IPS-NIHi11 (cell line): ENCODE measurements at places on chromosomes 4 and X.
A peak's percentile ranks its signal among the peaks of the same experiment; 100 is the strongest.

DNA sequence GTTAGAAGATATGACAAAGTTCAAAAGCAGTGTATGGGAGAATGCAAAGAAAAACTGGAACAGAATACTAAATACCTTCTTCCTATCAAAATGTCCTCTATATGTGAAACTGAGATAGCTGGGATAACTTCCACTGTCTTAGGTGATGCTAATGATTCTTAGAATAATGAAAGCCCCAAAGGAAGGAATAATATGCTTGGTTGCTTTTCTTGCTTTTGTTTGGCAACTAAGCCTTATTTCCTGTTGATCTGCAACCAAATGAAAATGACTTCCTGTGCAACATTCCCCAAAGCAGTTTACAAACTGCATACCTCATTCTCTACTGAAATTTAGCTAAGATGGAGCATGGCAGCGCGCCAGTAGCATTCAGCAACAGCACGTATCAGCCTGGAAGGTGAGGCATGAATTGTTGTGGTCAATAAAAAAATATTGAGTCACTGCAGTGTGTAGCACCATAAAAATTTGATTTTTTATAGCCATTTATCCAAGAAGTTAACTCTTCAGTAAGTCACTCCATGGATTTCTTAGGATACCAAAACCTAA, 18.7 kb downstream of the NDNF start:
- DNase-seq = no peak

- DNase-seq = no peak
Measured at GRCh38 chr4:38094419-38094818, 134.2 kb downstream of the PTTG2 start.

DNA sequence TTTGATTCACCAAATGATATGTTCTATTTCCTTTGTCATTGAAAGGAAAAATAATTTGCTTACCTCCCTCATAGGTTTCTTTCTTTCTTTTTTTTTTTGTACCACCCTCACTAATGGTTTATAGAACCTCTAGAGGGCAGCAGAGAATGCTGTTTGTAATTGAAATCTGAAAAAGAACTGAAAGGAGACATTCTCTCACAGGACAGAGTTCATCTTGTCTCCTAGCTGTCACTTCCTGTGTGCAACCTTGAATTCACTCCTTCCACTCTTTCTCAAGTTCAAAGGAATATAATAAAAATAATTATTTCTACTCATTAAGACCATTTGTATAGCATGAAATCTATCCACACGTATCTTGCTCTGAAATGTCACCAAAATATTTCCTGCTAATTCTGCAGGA, 51.0 kb downstream of the GUCY1B1 start:
- peak; percentile 66 for DNase-seq

- DNase-seq = no peak
Measured at GRCh38 chr4:88202443-88202842, 44.0 kb upstream of the ABCG2 start.

- peak; percentile 44 for DNase-seq
Measured at GRCh38 chr4:7655511-7656243, 220.9 kb upstream of the PSAPL1 start.

GRCh38 chr4:102639598-102639997, 121.2 kb downstream of the MANBA start:
- DNase-seq = no peak

DNA sequence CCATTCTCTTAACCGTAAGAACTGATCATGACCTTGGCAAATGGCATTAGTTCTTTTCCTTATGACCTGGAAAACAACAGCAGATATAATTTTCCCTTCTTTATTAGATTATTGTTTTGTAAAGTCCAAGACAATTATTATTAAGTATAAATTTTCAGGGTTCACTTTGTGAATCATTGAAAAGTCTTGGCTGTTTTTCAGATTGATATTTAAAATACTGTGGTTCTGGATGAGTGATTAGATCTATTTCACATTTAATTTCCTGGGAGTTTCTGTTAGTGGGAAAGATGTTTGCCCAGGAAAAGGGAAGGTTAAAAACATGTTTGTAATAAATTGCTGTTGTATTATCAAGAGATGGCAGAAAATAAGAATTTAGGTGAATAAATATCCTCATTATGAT, 194.9 kb downstream of the TLL1 start:
- no peak for DNase-seq

DNA sequence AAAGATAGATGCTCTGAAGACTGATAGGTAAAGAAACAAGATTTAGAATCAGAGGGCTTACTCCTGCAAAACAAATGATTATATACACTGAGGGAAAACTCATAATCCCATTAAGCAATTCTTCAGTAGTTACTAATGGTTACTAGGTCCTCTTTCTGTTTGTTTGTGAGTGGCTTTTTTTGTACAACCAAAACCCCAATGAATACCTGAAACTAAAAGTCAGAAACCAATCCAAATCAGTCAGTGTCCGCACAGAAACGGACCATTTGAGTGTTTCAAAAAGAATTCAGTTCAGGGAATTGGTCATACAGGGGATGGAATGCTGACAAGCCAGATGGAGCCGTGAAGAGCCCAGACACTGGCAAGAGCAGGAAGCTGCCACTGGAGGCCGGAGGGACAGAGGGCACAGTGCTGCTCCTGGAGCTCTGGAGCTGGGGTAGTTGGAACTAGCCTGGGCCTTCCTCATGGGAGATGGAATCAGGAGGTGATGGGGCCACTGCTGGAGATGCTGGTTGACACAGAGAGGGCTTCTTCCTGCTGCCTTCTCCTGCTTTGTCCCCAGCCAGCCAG, 31.9 kb downstream of the SETD7 start:
- no peak for DNase-seq

GRCh38 chrX:7280520-7280919, 132.6 kb upstream of the PUDP start:
- DNase-seq = no peak

DNA sequence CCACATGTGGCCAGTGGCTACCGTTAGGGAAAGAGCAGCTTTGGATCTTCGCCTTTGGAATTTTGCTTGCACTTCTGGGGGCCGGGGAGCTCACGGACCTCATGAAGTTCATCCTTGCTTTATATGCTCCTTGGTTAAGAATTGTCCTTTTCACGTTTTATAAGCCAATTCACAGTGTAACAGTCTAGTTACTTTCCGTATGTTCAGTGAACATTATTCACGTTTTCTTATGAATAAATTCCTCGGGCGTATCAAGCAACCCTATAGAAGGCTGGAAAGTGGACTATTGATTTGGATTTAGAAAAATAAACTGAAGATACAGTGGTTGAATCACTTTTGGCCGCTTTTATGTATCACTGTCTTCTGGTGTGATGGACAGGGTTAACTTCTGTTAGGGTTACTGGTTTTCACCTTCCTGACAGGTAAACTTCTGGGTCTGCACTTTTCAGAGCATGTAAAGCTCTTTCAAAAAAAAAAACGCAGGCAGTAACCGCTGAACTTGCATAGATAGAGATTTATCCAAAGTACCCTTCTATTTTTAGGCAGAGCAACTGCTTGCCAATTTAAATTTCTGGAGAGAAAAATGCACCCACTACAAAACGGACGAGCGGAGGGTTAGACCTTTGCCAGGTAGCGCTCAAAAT, 569 bp upstream of the PDLIM5 start:
- DNase-seq = no peak

DNA sequence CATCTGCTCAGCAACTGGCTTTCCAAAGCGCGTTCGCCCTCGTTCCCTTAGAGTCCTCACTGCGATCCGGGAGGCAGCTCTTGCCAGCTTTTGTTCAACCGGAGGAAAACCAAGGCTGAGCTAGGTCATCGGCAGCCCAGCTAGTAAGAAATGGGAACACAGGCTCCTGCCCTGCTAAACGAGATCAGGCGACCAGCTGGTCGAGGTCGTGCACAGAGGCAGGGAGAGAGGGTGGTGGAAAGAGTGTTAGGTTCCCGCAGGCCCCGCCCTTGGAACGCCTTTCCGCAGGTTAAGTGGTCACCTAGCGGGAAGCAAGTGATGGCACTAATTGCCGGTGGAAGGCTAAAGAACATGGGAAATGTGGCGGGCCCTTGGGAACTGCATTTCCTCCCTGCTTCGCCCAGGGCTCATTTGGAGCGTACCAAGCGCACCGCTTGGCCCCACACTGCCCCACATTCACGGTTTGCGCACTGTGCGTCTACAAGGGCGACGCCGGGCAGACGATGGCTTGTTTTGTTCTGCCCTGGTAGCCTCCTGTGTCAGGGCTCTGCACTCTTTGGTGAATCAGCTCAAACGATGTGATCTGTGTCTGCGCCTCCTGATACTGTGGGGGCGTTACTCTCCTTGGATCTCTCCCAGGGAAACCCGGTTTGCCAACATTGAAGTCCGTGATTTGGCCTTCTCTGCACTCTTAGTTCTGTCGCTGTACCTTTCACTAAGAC, 7.2 kb upstream of the PRDM8 start:
- peak; percentile 33 for DNase-seq

DNA sequence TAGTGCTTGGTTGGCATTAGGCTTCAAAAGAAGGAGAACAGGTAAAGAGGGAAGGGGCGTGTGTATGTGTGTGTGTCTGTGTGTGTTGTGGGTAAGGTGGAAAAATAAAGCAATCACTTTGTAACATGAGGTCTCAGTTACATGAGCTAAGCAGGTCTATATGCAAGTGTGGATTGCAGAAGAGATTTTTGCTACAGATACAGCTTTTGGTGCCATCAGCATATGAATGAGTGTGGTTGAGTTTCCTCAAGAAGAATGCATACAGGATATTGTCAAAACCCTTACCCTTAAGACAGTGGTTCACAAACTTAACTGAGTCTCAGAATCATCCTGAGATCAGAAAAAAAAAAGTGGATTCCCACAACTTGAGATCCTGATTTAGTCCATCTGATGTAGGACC, 220.5 kb upstream of the HTR2C start:
- no peak for DNase-seq

GRCh38 chr4:16503421-16504100, 277.3 kb upstream of the TAPT1 start:
- no peak for DNase-seq

DNA sequence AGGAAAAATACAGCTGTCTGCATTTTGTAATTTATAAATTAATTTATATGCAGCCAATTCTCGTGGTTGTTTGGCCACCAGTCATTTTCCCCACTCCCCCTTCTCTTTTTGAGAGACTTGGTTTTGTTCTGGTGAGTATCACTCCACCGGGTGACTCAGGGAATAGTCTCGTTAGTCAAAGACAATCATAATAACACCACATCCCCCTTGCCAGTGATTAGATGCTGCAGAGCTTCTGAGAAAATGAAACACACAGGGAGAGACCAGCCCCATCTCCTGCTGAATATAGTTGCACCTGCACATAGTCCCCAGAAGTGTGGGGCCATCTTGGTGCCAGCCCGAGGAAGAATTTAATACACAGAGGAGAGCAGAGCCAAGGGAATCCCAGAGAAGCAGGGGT, 8.0 kb upstream of the FNIP2 start:
- no peak for DNase-seq

DNA sequence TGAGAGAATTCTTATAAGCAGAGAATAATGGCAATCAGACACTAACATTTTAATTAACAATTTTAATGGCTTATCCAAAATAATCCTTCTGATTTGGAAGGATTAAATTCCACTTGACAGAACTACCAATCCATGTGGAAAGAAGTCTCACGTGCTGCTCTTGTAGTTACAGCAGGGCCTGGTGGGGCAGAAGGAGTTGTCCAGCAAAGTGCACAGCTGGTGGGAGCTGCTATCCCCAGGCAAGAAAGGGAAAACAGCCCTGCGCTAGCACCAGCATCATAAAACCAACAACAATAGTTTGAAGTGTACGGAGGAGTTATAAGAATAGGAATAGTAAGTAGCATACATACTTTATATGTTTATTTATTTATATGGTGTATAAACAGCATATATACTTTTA, 127.4 kb upstream of the TRIM2 start:
- no peak for DNase-seq

DNA sequence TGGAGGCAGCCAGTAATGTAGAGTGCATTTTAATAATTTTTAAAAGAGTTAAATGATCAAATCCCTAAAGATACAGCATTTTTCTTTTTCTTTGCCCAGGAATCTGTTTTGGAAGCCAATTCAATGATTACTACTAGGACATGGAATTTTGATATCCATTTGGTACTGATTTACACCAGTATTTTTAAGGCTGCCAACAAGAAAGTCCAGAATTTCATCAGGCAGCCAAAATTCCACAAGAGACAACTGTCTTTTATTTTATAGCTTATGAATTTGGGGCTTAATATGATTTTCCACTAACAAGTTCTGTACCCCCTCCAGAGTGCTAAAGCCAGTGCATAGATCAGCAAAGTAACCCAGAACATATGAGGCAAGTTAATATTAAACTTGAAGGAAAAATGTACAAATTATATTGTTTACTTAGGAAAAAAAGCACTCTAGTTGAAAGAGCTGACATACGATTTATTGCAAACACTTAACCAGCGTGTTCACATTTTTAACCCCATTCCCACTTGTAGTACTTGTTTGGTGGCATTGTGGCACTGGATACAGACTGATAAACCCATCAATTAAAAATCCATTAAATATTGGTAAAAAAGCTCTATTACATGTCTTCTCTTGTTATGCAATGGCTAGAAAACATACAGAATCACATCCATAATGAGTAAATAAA, 259.7 kb downstream of the DCHS2 start:
- no peak for DNase-seq

- no peak for DNase-seq
Measured at GRCh38 chr4:55304303-55304702, 41.7 kb upstream of the SRD5A3 start.

DNA sequence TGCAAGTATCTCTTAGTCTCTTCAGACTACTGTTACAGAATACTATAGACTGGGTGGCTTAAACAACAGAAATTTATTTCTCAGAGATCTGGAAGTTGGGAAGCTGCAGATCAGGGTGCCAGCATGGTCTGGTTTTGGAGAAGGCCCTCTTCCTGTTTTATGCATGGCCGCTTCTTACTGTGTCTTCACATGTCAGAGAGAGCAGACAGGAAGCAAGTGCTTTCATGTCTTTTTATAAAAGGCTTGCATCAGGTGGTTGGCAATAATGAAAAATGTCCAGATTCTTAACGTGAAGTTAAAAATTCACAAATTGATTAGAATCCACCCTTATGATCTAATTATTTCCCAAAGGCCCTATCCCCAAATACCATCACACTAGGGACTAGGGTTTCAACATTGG, 284.9 kb downstream of the RPA4 start:
- DNase-seq = no peak

- DNase-seq = peak; percentile 95
Measured at GRCh38 chr4:1748465-1748995, 27.2 kb downstream of the TACC3 start.

DNA sequence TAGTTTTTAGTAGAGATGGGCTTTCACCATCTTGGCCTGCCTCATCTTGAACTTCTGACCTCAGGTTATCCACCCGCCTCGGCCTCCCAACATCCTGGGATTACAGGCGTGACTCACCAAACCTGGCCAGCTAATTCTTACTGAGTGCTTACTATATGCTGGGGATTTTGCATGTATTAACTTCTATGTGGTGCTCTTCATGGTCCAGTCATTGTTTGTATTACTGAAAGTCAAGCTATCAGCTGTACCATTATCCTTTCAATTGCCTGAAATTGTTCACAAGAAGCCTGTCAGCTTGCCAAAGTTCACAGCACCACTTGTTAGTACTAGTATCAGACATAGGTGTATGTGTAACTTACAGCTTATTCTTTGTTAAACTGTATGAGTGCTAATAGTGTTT, 1272.1 kb downstream of the ARAP2 start:
- DNase-seq = no peak

- DNase-seq = no peak
Measured at GRCh38 chrX:68992821-68993397, 164.1 kb downstream of the EFNB1 start.
